Stimulated activated CD4-positive, alpha-beta T cell treated with anti-CD3 and anti-CD28 coated beads, Interleukin-12 subunit alpha, Interleukin-12 subunit beta, amount 100 ng/mL, for 24 hours (primary cell): ENCODE measurements at places on chromosomes 4 and X.

DNA sequence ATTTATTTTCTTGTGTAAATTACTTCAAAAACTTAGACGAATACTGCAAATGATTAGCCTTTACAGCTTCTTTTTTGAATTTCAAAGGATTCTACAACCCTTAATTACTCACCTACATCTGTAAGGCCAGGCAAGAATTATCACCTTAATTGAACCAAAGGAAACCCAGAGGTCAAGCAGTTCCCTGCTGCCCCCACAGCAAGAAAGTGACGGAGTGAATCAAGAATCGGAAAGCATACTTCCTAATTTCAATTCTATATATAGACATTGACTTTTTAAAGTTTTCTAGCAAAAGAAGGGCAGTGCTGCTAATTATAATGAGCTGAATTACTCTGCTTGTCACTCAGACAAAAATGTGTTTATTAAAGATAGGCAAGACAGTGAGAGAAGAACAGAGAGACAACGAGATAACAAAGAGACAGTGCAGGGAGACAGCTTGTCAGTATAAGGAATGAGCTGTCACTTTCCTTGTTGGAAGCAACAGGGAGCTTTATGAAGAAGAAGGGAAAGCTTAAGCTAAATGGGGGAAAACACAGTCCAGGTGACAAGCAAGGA is 47.5 kb upstream of the SPANXN4 start:
- no peak for DNase-seq

GRCh38 chrX:30830326-30830943 is 58.6 kb downstream of the TAB3 start:
- DNase-seq = no peak

GRCh38 chr4:74659576-74660411 is 134.5 kb downstream of the BTC start:
- DNase-seq = no peak

GRCh38 chrX:43822014-43822413 is 60.2 kb downstream of the MAOB start:
- no peak for DNase-seq

DNA sequence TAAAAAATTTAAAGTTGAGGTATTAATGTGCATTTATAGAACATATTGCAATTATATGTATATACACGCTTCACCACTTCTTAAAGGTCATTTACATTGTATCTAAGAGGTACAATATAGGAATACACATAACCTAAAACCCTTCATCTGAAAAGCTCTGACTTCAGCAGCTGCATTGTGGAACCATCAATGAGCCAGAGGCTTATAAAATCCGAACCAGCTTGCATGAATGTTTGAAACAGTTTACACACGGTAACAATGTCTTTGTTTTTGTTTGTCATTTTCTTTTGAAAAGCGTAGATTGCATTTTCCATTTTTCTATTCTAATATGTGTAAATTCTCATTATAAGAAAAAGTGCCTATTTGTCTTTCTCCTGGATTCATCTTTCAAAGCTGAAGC is 221.6 kb downstream of the DCLK2 start:
- no peak for DNase-seq

DNA sequence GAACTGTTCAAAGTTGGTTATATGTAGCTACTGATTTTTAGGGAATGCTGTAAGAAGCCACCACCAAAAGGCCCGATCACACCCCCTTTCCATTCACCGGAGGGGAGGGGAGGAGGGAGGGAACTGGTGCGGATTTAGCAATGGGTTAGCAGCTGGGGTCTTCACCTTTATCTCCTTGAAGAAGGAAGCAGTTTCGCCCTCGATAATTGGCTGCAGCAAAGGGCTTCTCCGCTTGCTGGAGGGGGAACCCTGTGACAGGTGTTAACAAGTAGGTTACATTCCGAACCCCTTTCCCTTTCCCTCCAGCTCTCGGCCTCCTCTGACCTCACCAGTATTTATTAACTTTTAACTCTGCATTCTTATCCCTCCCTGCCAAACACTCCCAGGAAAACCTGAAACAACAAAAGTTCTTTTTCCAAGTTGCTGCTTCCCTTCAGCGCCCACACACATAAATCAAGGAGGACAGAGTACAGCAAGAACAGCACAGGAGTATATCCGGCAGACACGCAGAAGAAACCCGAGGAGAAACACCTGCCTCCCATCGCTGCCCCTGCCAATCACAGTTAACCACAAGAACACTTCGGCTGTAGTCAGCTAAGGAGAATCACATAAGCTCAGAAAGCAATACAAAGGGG is 39.8 kb upstream of the NAP1L5 start:
- DNase-seq = peak; percentile 2

DNA sequence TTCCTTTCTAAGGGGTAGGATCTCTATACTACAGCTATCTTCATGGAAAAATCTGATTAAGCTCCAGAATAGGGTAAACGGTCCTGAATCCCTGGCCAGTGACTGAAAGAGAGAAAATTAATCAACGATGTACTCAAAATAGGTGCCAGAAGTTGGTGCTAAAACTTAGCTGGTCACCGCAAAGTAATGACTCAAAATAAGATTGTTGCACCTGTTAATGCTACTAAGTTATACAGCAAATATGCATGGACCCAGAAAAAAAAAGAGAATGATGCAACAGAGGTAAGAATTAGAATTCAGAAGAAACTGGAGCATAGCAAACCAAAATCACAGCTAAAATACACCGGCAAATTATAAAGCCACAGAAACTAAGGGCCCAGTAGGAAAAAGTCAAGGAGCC is 239.7 kb upstream of the FAM241A start:
- DNase-seq = no peak

- DNase-seq = peak; percentile 26
These were observed 2.5 kb downstream of the P2RY8 start for GRCh38 chrX:1534301-1535168.
